Stimulated activated CD8-positive, alpha-beta memory T cell treated with anti-CD3 and anti-CD28 coated beads, Interleukin-4, amount 100 ng/mL, for 4 hours (primary cell): ENCODE measurements at places on chromosomes 1 and 21.

DNA sequence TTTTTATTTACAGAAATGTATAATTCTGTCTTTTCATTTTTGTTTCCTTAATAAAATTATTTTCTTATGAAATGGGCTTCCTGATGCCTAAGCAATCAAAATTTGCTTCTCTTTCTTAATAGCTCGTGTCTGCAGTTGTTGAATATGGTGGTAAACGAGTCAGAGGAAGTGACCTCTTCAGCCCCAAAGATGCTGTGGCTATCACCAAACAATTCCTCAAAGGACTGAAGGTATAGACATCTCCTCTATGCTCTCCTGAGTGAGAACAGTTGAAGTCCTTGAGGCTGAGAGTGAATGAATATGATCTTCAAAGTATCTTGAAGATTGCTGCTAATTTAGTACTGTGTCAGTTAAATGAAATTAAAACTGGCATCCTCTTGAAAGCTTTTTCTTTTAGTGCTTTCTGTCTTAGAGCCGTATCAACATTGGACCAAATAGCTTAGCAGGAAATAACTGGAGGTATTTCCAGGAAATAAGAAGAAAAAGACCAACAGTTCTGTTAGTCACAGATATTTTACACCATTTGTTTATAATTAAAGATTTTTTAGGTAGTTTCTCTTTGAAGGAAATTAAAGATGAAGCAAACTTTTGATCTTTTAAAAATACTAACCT, 24.7 kb downstream of the VPS45 start:
- no peak for DNase-seq

- no peak for DNase-seq
Measured at GRCh38 chr1:186208405-186209129, 166.5 kb downstream of the TPR start.

DNA sequence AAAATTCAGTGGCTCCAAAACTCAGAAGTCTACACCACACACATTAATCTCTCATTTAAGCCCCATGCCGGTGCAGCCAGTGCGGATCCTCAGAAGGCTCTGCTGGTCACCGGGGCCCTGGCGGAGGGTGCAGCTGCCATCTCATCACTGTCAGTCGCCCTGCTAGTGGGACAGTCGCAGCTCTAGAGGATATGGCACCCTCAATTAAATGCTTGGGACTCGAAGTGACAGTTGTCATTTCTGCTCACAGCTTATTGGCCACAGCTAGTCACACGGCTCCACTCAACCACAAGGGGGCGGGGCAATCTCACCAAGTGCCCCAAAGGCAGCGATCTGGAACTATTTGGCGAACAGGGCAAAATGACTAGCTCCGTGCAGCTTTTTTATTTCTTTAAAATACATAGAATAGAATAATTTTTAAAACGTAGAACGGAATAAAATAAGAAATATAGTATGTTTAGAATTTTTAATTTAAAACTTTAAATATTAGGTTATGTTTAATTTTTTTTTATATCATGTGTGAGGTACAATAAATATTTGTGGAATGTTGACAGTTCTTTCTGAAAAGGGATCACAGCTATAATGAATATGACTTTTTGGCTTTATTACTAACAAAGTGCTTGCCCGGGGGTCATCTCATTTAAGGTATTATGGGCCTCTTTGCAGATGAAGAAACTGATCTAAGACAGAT, 8.0 kb upstream of the MAN1C1 start:
- DNase-seq = peak; percentile 84

GRCh38 chr1:204130981-204131892, 20.6 kb downstream of the ETNK2 start:
- no peak for DNase-seq

DNA sequence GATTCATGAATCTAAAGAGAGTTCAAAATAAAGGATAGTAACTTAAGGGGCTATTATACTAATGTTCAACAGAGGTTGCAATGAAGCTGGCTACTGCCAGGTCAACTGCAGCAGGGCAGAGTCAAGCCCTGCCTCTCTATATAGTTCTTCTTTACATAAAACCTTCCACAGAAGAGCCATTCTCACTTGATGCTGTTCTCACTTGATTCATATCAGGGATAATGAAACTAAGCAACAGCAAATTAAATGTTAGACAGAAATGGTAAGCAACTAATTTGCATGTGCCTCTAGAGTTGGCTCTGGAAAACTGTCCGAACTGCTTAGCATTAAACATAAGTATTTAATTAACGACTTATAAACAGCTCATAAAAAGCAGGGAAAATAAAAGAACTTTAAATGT, 17.4 kb downstream of the CCSAP start:
- DNase-seq = no peak

DNA sequence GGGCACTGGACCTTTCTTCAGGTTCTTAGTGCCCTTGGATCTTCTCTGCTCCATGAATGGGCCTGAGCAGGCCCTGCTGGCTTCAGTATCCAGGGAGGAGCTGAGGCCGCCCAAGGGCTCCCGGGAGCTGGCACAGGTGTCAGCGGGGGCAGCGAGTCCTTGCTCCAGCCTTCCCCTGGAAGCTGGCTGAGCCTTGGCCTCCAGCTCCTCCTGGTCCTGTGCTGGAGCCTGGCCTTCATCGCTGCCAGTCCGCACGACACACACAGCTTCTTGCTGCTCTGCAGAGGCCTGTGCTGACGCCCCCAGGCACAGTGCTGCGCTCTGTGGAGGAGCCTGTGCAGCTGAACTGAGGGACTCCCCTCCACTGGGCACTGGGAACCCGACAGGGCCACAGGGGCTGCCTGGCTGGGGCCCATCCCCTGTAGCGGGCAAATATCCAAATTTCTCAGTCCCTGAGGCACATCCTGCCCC, 1.7 kb downstream of the SPOCD1 start:
- DNase-seq = no peak

DNA sequence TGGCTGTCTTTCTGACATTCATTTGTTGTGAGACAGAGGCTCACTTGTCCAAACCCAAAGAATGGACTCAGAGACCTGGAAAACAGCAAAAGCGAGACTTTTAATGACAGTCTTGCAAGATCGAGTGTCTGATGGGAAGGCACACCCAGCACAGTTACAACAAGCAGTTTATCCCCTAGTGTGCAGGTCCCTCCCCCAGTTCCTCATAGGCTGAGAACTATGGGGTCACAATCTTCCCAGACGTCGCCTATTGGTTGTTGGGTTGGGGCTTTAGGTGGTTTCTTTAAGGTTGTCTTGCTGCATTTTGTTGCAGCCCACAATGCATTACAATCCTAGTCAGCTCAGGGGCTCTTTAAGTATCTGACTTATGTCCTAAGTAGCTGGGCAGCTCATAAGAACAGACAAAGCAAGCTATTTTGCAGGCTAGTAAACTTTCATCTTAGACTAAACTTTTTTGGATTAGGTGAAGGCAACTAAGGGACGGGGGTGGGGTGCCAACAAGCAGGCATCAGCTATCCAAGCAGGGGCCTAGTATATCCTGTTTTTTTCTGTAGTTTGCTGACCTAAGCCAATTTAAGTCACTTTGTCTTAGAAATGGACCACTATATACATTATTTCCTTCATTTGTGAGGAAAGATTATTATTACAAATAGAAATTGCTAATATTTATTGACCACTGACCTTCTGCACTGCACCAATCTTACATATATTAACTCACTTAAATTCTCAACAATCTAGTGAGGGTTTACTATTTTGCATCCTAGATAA, 151.8 kb downstream of the SETD4 start:
- DNase-seq = no peak

- DNase-seq = no peak
Measured at GRCh38 chr1:119279456-119280381, 88.9 kb upstream of the HAO2 start.

DNA sequence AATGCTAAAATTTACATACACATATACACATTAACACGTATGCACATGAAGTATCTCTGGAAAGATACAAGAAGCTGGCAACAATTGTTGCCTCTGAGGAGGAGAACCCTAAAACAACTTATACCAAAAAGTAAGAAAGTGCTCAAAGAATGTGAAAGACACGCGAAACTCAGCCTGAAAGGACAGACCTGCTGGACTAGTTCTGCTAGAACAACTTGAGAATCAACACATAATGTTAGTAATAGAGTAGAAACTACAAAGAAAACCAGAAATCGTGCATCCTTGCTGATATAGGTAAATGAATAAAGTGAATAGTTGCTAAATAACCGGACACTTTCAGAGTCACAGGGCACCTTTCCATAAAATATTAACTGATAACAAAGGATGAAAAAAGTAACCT, 242.5 kb downstream of the RERE start:
- no peak for DNase-seq

DNA sequence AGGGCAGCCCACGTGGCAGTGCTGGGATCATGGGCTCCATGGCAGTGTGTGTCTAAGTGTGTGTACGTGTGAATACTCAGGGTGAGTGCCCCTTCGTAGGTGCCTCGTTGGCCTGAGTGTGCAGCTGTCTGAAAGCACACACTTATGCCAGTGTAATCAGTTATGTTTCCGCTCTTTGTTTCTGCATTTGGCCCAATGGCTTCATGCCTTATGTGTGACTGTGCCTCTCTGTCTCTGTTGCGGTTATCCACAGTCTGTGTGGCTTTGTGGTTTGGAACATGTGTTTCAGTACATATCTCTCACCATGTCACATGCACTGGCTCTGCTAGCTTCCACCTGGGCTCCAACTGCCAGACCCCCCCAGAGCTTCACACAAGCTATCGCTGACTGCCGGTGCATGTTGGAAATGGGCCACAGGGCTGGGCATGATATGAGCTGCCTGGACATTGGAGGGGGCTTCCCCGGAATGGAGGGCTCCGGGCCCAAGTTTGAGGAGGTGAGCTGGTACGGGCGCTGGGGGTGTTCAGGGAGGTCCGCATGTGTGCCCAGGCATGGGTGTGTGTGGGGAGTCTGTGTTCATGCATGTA, 70.3 kb upstream of the TINAGL1 start:
- no peak for DNase-seq

GRCh38 chr1:109370712-109371340, 26.9 kb downstream of the SORT1 start:
- no peak for DNase-seq

DNA sequence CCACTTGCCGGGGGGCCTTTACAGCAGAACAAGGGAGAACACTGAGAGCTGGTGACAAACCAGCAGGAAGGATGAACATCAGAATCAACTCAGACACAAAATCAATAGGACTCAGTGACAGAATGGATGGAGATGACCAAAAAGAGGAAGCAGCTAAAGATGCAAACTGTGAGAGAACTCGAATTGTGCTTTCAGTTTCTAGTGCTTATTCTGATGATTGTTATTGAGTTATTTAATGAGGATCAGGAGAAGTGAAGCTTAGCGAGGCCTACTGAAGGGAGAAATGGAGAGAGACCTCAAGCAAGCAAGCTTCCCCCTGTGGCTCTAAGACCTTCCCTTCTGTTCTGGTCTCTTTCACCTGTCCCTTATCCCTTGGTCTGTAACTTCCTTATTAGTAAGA, 30.3 kb upstream of the TMEM125 start:
- no peak for DNase-seq

GRCh38 chr1:27628712-27629111, 6.3 kb downstream of the FGR start:
- no peak for DNase-seq

DNA sequence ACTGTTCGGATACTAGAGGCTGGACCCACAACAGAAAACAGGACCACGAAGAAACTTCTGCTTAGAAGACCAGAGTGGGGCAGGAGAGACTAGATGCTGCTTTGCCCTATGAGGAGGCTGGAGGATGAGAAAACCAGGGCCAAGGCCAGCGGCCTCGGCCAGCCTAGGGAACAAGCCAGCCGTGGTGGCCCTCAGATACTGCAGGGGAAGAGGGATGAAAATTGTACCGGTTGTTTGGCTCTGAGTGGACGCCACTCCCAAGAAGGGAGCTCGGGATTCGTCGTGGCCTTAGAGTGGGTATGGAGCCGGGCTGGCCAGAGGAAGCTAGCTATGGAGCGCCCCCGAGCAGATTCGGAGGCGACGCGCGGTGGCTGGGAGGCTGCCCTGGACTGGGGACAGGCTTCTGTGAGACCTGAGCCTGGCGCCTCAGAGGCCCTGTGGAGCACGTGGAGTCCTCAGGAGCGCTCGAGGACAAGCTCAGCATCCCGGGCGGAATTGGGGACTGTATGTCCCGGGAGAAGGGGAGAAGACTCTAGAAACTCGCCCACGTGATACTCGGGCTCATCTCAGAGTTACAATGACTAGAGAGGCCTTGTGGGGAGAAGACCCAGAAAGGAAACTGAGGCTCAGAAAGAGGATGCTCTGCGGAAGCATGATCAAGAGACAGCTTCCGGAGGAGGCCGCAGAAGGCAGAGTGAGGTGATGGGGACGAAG, 2.8 kb downstream of the PRRX1 start:
- no peak for DNase-seq

- DNase-seq = no peak
Measured at GRCh38 chr1:220887520-220888416, 8.5 kb downstream of the HLX start.
